Right ventricle myocardium inferior (tissue), 1 donor: ENCODE measurements at places on chromosomes 3 and 15.

GRCh38 chr15:78944202-78944625 lies 632 bp downstream of the CTSH start:
- DNase-seq, result peak; percentile 58

DNA sequence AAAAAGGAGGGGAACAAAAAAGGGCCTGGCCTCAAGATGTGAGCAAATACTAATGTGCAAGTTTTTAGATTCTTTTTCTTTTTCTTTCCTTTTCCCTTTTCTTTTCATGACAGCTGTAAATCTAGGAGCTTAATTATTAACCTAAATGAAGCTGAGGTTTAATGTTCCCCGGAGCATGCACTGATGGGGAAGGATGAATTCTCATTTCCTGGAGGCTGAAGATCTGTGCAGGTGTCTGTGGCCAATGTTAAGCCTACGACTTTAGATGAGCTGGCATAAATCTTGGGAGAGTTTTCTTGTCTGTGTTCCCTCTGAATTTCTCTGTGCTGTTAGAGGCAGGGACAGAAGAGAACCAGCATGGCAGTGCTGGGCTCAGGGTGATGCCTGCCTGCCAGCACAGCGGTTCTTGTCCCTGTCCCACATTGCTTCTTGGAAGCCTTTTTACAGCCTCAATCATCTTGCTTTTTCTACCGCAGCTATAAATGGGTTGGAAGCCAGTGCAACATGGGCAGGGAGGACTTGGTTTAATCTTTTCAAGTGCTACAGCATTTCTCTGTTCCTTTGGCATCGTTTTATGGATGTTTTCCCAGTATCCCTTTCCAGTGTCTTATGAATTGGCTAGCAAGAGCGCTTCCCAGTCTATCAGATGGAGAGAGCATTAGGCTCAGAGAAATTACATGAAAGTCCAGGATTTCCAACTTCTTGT lies 119.1 kb downstream of the ATG7 start:
- no peak for DNase-seq

DNA sequence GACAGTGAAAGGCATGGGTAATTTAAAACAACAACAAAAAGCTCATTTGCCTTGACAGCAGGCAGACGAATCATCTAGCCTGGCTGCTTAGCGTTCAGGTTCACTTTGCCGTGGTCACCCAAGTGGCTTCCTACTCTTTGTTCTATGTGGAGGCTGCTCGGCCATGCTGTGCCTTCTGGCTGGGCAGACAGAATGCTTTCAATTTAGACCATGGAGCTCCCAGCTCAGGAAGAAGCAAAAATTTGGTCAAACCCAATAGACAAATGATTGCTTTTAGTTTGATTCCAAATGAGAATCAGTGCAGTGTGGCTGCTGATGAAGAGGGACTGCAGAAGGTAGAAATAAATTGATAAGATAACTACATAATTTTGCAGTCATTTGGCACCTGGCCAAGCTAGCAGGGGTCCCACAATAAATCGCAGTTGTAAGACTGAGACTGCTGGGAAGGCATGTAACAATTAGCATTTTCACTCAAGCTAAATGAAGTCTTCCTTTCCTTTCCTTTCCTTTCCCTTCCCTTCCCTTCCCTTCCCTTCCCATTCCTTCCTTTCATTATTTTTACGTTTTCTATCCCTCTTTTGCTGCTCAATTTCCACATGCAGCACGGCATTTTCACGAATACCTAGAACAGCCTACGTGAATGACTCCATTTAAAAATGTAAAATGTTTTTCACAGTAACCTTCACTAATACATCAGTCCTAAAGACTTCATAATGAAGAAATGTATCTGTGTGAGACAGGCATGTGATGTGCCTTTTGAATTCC lies 360.4 kb upstream of the TGFBR2 start:
- DNase-seq, result no peak

- DNase-seq, result no peak
Measured at GRCh38 chr15:101209285-101209845, 42.5 kb downstream of the CHSY1 start.
